KG1 (cell line): ENCODE measurements at places on chromosomes 12 and 14.

DNA sequence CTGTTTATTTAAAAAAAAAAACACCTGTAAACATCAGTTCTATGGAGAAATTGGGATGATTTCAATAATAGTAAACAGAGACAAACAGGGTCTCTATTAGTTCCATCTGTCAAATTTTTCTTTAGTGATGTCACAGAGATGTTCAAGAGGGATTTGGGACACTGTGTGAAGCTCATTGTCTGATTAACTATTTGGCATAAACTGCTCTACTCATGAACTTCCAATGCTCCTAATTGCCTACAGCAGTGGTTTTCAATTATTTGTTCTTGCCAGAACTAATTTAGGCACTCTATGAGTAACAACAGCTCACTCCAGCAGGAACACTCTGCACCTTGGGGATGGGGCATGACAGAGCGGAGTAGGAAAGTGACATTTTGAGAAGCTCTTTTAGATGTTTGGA, 250.1 kb upstream of the PRKD1 start:
- no peak for DNase-seq

DNA sequence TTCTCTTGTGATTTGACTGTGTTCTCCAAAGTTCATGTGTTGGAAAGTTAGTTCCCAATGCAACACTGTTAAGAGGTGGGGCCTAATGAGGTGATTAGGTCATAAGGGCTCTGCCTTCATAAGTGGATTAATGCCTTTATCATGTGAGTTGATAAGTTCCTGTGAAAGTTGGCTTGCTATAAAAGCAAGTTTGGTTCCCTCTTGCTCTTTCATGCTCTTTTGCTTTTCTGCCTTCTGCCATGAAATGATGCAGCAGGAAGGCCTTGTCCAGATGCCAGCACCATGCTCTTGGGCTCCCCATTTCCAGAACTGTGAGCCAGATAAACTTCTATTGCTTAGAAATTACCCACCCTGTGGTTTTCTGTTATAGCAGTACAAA, 41.9 kb downstream of the SLC16A7 start:
- DNase-seq = no peak

- no peak for DNase-seq
Measured at GRCh38 chr12:57983146-57983857, 41.9 kb downstream of the ATP23 start.

GRCh38 chr12:127194176-127194575, 1072.8 kb upstream of the TMEM132C start:
- DNase-seq = no peak

- DNase-seq = no peak
Measured at GRCh38 chr14:68291820-68292219, 472.2 kb downstream of the RAD51B start.

DNA sequence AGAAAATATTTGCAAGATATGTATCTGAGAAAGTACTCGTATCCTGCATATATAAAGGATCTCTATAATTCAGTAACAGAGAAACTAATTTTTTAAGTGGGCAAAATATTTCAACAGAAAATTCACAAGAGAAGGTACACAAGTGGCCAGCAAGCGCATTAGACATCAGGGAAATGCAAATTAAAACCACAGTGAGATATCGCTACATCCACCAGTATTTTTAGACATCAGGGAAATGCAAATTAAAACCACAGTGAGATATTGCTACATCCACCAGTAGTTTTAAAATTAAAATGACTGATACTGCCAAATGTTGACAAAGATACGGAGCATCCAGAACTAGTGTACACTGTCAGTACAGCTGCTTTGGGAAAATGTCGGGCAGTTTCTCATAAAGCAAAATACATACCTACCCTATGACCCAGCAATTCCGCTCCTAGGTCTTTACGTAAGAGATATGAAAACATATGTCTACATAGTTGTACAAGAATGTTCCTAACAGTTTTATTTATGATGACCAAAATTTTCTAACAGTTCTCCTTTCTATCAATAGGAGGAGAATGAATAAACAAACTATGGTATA, 2.8 kb upstream of the KCNK13 start:
- no peak for DNase-seq

DNA sequence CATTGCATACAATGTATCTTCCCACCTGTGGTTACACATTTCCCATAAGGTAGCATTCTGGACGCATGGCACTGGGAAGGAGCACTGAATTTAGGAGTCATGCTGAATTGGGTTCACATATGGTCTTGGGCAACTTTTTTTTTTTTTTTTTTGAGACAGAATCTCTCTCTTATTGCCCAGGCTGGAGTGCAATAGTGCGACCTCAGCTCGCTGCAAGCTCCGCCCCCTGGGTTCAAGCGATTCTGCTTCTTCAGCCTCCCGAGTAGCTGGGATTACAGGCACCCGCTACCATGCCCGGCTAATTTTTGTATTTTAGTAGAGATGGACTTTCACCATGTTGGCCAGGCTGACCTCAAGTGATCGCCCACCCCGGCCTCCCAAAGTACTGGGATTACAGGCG, 13.3 kb downstream of the DIP2B start:
- DNase-seq = no peak

DNA sequence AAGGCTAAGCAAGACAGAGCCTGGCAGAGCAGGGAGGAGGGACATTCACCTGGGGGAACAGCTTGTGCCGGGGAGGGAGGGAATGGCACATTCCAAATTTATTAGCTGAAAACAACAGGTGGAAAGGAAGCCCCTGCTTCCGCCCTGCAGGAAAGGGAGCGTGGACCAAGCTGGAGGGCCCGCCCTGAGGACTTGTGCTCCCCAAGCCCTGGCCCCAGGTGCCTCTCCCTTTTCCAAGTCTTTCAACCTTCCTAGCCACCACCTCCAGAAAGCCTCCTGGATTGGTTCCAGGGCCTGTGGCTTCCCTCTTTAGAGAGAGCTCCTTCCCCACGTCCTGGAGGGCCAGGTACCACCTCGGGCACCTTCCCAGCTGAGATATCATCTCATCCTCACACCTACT, 2.7 kb downstream of the DEGS2 start:
- DNase-seq = no peak

DNA sequence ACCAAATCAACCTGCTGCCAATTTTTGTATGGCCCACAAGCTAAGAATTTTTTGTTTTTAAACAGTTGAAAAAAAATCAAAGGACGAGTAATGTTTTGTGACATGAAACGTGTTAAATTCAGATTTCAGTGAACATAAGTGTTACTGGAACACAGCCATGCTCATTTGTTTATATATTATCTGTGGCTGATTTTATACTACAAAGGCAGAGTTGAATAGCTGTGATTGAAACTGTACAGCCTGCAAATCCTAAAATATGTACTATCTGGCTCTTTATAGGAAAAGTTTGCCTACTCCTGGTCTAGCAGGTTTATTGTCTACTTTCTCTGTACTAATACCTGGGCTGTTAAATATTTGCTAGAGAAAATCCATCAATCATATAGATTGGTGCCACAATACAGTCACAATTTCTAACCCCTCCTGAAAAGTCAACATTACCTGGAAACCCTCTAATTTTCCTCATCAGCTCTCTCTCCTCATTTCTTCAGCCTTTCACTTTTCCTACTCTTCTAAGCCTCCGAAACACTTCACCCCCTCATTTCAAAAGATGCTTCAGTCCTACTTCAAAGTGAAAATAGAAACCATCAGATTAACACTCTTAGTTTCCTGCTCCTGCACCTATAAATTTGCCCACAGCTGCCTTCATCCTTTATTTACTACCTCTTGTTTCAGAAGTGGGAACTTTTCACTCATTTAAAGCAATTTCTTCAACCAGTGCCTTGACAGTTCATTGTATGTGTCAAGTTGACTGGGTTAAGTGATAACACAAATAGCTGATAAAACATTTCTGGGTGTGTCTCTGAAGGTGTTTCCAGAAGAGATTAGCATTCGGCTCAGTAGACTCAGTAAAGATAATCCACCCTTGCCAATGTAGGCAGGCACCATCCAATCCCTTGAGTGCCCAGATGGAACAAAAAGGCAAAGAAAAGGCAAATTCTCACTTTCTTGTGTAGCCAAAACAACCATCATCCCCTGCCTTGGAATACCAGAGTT, 18.0 kb upstream of the C2CD5 start:
- DNase-seq = no peak

DNA sequence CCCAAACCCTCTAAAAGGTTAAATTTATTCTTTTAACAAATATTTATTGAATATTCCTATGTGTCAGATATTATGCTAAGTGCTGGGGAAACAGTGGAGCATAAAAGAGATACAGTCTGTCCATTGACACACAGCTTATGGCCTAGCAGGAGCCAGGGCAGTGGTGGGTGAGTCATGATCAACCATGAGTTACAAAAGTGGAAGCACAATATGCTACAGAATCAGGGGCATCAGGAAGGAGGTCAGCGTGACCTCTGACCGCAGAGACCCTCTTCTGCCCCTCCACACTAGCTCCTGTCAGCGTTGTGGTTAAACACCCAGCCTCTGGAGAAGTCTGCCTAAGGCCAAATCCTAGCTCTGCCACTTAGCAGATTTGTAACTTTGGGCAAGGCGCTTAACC, 4.7 kb upstream of the PPP1R1A start:
- no peak for DNase-seq

DNA sequence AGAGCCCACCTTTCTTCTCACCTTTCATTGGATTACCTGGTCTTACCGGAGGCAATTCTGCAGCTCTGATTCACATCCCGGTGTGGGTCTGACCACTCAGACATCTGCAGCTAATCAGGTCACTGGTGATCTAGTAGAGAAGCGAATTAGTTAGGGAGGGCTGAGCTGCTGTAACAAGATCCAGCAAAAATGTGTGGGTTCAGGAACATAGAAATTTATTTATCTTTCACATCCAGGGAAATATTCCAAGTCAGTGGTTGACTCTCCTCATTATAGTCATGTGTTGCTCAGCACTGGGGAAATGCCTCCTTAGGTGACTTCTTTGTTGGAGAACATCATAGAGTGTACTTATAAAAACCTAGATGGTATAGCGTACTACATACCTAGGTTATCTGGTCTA, 218.7 kb upstream of the PELI2 start:
- DNase-seq = no peak

GRCh38 chr12:19074700-19075099, 54.8 kb upstream of the PLEKHA5 start:
- DNase-seq = no peak

GRCh38 chr12:52514471-52515318, 5.5 kb downstream of the KRT5 start:
- no peak for DNase-seq

GRCh38 chr12:120618954-120619615, 21.3 kb upstream of the CABP1 start:
- no peak for DNase-seq

- DNase-seq = no peak
Measured at GRCh38 chr14:101815994-101816393, 54.5 kb downstream of the PPP2R5C start.

- no peak for DNase-seq
Measured at GRCh38 chr14:84006643-84007155, 1523.2 kb upstream of the FLRT2 start.

GRCh38 chr12:86852451-86852850, 596.3 kb upstream of the MGAT4C start:
- no peak for DNase-seq

- DNase-seq = no peak
Measured at GRCh38 chr12:87812030-87812429, 217.2 kb downstream of the C12orf50 start.

GRCh38 chr12:8996682-8997405, 7.5 kb downstream of the KLRG1 start:
- no peak for DNase-seq

DNA sequence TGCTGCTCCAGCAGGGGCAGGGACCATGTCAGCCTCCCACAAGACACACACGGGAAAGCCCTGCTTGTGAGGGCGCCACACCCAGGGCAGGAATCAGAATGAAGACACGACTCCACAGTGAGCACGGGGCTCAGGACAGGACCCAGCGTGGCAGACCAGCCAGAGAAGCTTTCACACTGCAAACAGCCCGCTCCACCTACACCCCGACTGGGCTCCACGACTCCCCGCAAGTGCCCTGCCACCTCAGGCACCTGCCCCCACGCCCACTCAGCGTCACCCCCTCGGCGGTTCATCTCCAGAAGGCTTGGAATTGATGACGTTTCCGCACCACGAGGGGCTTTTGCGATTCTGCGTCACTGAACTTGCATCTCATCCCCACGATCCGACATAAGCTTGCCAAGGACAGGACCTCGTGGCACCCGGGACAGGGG, 91.1 kb downstream of the FBXL14 start:
- DNase-seq = no peak

- no peak for DNase-seq
Measured at GRCh38 chr14:64149921-64150320, 144.2 kb downstream of the ESR2 start.

DNA sequence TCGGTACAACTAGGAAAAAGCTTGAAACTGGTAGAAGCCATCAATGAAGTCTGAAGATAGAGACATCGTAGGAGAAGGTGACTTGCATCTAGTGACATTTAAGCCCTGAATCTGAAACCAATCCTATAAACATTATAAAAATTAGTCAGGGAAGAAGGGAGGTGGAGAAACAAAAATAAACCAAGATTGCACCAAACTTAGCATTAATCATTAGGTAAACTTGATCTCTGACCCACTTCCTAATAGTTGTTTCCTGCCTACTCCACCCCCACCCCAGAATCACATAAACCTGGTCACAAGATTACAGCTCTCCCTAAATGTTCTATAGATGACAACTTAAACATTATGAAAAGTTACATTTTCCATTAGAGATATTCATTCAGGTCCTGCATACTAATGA, 40.4 kb downstream of the TSPAN19 start:
- no peak for DNase-seq
